AG10803 (cell line): ENCODE measurements at places on chromosomes 6 and 20.
A peak's percentile ranks its signal among the peaks of the same experiment; 100 is the strongest.

DNA sequence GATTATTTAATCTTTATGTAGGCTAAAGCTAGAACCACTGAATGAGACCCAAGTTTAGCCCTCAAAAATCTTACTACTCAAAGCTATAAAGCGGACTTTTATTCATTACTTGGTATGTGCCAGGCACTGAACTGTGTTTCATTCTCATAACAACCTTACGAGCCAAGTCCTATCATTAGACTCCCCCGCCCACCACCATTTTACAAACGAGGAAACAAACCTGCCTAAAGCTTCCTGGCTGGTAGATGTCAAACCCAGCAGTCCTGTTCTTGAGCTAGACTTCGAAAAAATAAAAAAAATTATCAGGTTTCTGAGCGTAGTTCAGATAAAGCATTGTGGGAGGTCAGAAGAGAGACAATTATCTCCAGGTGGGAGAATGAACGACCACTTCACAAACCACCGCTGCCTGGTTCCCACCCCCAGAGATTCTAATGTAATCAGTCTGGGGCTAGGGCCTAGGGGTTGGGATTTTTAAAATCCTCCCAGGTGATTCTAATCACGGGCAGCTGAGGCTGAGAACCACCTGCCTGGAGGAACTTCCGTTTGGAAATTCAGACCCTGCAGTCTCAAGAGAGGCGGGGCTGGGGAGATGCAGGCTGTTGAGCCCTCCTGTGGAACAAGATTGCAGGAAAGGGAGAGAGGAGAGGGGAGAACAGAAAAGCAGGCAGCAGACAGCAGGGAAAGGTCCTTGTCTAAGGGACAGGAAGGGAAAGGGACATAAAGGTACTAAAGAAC, 8.6 kb downstream of the ADTRP start:
- no peak for DNase-seq

- DNase-seq = no peak
Observed at GRCh38 chr6:44039191-44039719, 88.0 kb downstream of the MRPL14 start.

GRCh38 chr6:10418862-10419748, 4.2 kb upstream of the TFAP2A start:
- DNase-seq = no peak

DNA sequence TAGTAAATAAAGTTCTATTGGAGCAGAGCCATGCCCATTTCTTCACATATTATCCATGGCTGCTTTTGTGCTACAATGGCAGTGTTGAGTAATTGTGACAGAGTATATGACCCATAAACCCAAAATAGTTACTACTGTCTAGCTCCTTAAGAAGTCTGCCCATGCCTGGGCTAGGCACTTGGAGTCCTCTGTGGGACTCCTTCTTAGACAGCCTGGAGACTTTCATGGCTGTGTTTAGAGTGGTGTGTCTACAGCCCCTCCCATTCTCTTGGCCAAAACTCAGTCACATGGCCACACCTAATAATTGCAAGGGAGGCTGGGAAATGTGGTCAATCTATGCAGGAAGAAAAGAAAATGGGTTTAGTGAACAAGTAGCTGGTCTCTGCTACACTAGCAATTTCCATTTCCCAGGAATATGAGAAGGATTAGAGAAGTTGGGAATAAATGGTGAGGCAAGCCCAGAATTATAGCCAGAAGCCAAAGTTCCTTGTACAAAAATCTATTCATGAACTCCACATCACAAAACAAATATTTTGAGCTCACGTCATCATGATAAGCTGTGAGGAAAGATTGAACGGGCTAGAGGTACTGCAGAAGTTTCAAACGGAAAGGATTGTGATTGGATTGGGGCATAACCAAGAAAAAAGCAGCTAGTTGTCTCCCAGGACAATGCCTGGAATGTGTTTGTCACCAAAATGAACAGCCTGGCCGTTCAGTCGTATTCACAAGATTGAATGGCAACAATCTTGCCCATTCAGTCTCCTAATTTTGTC, 251.8 kb upstream of the PLN start:
- DNase-seq = no peak

- DNase-seq = no peak
Observed at GRCh38 chr20:35311822-35312221, 19.6 kb upstream of the FAM83C start.

DNA sequence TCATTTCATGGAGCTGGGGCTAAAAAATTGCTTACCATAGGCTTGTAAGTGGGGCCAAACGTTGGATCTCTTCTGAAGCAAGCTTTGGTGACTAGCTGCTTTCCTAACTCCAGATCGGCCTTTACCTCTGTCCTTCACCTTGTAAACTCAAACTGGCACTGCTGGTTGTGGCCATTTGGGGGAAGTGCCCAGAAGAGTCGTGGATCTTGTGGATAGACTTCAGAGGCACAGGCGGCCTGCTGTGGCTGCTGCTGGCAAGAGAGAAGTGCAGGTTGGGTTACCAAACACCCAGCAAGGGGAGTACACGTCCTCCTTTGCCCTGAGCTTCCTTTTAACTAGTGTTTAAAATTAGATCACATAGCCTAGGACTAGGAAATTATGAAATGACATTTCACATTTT, 36.8 kb upstream of the KLHL31 start:
- no peak for DNase-seq

DNA sequence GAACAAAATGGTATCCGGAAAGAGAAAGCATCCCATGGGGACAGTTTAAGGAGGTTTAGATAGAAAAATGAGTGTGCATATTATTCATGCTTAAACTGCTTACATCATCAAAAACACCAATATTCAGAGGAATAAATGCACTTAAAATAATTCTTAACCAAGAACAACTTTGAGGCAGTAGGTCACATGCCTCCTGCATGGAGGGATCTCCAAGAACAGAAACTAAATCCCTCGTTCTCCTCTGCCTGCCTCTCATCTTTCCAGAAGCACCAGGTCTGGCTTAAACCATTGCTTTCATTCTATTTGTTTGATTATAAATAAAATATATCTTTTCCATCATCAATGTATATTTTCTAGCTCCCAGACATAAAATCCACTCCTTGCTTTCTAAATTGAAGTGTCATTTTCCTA, 103.5 kb upstream of the QKI start:
- no peak for DNase-seq

GRCh38 chr6:42688281-42688680, 34.1 kb downstream of the PRPH2 start:
- DNase-seq = peak; percentile 21
